ENCODE measurements at places on chromosomes 6 and 20.

GRCh38 chr6:6815732-6816131 lies 227.2 kb downstream of the LY86 start:
- no peak for DNase-seq

DNA sequence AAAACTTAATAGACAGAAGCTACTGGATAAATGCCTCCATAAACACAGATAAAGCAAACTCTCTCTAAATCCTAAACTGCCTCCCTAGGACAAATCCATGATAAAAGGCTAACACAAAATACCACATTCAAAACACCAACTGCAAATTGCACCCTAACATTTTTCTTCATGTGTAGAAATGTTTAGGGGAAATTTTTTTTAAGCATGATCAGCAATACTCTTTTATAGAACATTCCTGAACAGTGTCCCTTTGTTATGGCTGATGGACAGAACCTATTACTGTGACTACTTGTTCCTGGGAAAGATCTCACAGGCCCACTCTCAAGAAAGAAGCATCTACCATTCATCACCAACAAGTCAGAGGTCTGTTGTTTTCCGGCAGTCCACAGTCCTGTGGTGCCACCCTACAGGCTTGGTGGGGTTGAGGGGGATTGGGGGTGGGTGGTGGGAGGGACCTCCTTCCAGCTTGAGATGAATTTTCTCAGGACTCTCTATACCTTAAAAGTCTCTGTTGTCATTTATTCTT lies 64.5 kb downstream of the DTNBP1 start:
- no peak for DNase-seq

DNA sequence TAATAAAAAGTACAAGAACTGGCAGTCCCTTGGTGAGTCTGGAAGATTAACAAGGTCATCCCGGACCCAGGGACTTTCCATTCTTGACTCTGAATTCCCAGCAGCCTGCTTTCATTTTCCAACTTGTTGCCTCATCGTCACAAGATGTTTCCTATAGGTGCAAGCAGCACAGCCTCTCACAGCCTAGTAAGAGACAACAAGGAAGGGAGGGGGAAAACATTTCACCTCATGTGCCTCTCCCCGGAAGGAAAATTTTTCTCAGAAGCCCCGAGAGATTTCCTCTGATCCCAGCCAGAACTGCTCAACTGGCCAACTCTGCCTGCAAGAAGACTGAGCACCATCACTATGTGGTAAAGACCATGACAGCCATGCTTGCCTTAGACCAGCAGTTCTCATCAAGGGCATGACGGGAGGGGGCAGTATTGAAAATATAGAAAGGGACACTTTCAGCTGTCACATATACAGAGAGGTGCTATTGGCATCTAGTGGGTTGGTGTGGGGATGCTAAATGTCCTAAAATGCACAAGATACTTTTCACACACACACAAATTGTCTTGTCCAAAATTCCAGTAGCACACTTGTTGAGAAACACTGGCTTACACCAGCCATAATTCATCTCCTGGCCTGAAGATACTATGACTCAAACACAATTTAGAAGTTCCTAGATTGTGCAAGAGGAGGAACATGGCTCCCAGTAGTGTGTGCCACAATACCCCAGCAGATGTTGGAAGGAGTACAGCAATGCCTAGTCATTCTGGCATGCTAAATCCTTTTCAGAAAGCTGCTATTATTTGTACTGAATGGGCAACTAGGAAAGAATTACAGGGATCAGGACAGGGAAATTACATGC lies 10.8 kb upstream of the WTAP start:
- no peak for DNase-seq

GRCh38 chr6:105981002-105981887 lies 104.9 kb upstream of the PRDM1 start:
- DNase-seq: no peak

GRCh38 chr20:48437146-48437545 lies 390.7 kb downstream of the PREX1 start:
- no peak for DNase-seq

GRCh38 chr6:37005061-37005810 lies at the start of gene FGD2:
Gene FGD2 (plus strand): TSS chr6:37005655. CDS start chr6:37005818, 163 bp downstream.
- DNase-seq: no peak

DNA sequence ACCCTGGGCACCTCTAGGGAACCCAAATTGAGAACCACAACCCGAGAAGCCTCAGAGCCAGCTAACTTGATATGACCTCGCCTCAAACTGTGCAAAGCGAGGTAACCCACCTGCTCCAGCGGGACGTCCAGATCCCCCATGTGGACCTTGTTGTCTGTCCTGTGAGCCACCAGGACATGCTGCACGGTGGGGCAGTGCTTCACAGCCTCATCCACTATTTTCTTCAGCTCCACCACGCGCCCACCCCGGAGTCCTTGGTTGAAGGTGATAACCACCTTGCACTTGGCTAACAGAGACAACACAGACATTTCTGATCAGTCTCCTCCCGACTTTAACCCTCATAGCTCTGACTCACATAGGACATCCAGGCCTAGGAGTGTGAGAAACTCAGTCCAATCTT lies 30.8 kb upstream of the APMAP start:
- no peak for DNase-seq

DNA sequence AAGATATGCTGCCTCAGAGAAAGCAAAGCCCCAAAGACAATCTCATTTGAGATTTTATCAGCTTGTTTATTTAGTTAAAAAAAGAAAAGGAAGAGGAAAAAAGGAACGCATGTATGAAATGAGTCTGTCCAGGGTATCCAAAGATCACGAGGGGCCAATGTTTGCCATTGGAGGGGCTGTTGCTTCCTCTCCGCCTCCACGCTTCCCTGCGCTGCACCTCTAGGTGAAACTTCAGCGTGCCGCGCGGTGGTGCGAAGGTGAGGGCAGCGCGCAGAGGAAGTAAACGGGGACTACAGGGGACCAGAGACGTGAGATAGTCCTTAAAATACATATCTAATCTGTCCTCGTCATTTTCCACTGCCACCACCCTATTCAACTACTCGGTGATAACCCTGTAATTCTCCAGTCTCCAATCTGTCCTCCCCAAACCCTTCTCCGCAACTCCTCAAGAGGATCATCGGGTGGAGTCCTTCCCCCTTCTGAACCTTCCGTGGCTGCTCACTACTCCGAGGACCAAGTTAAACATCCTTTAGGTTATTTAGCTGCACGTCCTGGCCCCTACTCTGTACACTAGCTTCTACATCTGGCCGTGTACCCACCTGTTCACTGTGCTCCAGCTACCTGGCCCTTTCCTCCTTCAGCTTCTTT lies 1.1 kb upstream of the DCBLD1 start:
- DNase-seq: no peak

DNA sequence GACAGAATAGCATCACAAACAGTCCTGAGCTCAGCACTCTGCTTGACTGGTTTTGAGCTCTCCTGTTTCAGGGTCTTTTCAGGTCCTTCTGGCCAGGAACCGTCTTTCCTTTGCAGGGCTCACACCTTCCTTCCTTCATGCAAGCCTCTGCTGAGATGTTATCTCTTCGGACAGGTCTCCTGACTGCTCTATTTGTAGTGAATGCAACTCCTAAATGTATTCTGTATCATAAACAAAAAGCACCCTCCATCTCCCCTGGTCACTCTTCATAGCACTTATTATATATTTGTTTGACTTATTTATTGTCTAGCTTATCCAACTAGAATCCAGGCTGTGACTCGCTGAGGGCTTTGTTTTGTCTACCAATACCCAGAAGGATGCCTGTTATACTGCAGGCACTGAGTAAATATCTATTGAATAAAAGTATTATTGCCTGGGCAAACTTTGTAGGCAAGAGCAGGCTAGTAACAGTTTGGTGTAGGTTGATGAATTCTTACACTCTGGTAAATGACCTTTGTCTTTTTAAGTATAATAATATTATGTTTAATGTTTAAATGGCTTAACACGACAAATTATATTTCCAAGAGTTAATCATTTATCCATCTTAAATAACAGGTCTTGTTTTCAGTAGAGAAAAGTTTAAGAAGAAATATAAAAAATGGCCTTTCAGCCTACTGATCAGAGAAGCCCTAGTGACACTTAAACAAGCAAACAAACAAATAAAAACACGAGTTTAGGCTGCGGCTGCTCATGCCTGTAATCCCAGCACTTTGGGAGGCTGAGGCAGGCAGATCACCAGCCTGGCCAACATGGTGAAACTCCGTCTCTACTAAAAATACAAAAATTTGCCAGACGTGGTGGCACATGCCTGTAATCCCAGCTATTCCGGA lies 199.7 kb downstream of the BCAS1 start:
- no peak for DNase-seq

DNA sequence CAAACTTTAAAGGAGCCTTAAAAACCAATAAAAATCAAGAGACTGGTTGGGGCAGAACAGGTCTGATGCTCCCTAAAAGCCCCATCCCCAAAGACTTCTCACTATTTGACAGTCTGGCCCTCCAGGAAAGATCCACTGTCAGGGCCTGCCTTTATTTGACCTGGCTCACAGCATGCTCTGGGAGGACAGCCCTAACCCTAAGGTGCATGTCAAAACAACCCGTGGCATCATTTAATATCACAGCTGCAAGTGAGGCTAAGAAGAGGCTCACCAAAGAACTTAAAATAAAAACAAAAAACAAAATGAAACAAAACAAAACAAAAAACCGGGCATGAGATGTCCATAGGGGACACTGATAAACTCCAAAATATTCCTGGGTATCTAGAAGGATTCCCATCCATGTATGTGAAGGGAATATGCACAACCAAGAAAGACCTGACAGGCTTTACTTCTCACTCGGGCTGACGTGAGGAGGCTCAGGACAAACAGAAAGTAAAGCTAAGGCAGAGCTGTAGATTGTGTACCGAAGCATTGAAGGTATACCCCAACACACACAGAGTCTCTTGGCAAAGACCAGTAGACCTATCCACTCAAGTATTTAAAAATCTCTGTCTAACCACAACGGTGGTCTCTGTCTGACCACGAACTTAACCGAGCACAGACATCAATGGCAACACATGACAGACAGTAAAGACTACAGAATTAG lies 57.3 kb downstream of the AHI1 start:
- DNase-seq: no peak

GRCh38 chr6:87276624-87277023 lies 45.8 kb upstream of the SMIM8 start:
- DNase-seq: no peak

DNA sequence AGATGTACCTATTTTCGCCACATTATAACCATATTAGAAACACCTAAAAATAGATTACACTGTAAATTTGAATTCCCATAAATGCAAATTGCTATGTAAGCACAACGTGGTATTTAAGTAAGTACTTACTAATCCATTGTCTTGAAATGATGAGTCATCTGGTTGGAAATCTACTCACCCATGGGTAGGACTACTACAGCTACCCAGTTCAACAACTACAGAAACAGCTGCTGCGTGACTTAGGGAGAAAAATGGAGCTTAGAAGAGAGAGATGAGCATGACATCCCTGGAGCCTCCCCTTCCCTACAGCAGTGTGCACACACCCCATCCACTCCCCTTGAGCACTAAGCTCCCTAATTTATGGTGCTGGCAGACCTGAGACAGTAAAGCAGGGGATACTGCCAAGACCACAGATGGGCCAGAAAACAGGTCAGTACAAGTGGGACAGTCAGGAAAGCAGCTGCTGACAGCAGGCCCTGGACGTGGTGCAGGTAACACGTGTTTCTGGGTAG lies 26.9 kb downstream of the RRAGD start:
- no peak for DNase-seq

DNA sequence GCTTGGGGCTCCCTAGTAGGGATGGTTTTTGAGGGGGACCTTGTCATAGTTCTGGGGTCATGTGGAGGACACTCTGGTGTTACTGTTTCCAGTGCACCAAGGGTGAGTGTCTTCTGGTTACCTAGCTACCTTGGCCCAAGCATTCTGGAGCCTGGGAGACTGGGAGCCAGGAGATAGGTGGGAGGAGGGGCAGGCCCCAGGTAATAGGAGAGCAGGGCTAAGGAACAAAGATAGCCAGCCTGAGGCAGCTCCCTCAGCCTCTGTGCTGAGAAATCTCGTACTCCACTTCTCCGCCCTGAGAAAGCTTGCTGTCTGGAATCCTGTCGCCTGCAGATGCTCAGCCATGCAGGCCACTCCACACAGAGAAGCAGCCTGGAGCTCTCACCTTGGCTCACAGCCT lies 8.3 kb upstream of the ENTPD6 start:
- no peak for DNase-seq

DNA sequence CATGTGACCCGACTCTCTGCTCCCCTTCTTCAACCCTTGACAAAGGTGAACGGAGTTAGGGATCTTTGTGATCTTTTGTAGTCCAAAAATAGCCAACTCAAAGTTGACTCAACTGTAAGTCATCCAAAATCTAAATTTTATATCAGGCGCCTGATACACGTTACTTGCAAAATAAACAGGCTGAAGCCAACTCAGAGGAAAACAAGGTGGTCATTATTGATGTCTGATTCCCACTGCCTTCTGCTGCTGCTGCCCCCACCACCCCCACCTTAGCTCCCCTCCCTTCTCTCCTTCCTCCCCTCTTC lies 13.2 kb upstream of the RNF8 start:
- no peak for DNase-seq

- no peak for DNase-seq
These were observed 64.0 kb upstream of the TFB1M start for GRCh38 chr6:155378276-155378675.

DNA sequence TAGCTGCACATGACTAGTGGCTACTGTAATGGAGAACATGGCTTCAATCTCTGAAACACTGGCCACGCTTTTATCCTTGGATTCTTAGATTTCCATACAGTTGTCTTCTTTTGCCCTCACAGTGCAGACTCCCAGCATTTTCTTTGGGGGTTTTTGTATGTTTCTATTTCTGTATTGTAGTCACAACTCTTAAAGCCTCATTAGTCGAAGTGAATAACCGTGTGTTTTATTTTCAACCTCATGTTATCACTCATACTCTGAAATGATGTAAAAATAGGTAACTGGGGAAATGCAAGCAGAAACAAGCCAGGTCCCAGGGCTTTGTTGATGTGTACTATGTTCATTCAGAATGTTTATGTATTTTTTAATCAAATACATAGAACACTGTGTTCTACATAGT lies 162.9 kb downstream of the JARID2 start:
- no peak for DNase-seq

GRCh38 chr20:50522053-50522674 lies 12.0 kb downstream of the PTPN1 start:
- no peak for DNase-seq

- no peak for DNase-seq
These were observed 586 bp downstream of the ZNF512B start for GRCh38 chr20:63968928-63969760.

- no peak for DNase-seq
These were observed 51.5 kb downstream of the PLCB1 start for GRCh38 chr20:8183526-8183925.

GRCh38 chr20:33667245-33667675 lies 517 bp downstream of the ACTL10 start:
- DNase-seq: peak; percentile 66

- no peak for DNase-seq
These were observed 1.6 kb upstream of the EYA2 start for GRCh38 chr20:46893051-46893450.

DNA sequence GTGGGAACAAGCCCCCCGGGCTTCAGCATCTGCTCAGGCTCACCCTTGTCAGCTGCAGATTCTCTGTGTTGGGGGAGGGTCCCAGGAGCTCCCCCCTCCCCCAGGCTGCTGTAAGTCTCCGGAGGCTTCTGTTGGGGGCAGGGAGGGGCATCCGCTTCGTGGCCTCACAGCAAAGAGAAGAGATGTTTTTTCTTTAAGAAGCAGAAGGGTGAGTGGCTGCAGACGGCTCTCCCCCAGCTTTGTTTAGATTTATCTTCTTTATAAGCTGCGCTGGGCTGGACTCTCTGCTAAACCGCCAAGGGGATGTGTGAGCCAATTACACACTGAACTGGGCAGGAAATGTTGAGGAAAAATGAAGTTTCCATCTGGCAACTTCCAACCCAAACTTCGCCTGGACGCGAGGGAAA lies 48.7 kb upstream of the GATA5 start:
- DNase-seq: no peak
